ENCODE measurements at places on chromosomes 4 and X.

DNA sequence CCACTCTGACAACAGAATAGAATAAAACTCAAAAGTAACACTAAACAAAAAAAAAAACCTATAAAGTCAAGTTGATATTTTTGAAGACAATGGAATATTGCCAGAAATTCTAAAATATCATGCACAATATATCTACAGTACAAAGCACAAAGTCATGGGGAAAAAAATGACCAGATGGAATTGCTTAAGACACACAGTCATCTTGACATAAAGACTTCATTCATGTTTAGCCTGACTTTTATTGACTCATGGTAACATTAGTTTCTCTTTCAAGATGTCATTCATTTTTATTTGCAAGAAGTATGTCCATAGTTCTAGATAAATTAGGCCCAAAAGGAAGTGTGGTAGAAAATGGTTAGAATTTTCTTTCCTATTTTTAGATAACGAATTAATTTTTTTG lies 259.1 kb downstream of the CAMK2D start:
- no peak for DNase-seq

DNA sequence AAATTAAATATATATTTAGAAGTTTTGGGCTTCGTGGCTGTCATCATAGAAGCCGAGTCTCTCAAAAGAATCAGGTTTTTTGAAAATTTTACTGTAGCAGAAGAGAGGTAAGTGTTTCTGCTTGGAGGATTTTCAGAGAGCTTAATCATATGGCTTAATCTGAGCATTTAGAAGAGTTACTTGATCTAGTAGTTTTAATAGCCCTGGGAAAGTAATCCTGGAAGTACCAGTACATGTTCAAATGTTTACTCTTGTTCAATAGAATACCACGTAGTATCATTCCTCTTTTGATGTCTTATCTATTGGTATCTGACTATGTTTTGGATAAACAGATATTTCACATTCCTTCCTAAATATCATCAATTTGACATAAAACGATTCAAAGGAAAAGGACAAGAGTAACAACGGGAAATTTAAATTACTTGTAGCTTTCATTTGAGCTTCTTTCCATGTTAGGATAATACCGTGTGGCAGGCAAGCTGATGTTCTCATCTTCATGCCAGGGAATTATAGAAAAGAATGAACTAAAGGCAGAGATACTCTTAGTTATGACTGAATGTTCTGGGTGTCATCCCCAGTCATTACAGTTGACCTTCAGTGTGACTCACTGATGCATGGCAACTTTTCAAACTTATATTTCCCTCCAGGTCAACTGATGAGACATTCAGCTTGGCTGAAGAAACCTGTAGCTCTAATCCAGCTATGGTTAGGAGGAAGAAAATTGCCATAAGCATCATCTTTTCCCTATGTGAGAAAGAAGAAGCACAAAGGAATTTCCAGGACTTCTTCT lies 89.8 kb downstream of the FNIP2 start:
- no peak for DNase-seq

- DNase-seq = no peak
Measured at GRCh38 chrX:150446151-150446550, 83.0 kb downstream of the MAMLD1 start.

GRCh38 chr4:183670251-183670650 lies 11.2 kb downstream of the TRAPPC11 start:
- DNase-seq = no peak

DNA sequence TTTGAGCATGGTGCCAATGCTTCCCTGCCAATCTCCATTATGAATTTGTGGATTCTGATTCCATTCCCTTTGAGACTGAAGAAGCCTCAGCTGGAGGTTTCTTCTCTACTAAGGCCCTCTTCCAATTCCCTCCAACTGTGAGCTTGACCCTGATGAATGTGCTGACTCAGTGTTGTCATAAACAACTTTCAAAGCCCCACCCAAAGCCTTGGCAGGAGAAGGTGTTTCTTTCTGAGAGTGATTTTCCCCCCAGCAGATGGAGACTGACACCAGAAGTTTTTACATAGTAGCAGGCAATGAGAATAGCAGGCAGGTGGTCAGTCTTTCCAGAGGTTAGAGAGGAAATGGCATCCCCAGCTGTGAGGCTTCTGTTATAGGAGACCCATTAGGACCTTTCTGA lies 53.1 kb downstream of the OCRL start:
- DNase-seq = no peak

DNA sequence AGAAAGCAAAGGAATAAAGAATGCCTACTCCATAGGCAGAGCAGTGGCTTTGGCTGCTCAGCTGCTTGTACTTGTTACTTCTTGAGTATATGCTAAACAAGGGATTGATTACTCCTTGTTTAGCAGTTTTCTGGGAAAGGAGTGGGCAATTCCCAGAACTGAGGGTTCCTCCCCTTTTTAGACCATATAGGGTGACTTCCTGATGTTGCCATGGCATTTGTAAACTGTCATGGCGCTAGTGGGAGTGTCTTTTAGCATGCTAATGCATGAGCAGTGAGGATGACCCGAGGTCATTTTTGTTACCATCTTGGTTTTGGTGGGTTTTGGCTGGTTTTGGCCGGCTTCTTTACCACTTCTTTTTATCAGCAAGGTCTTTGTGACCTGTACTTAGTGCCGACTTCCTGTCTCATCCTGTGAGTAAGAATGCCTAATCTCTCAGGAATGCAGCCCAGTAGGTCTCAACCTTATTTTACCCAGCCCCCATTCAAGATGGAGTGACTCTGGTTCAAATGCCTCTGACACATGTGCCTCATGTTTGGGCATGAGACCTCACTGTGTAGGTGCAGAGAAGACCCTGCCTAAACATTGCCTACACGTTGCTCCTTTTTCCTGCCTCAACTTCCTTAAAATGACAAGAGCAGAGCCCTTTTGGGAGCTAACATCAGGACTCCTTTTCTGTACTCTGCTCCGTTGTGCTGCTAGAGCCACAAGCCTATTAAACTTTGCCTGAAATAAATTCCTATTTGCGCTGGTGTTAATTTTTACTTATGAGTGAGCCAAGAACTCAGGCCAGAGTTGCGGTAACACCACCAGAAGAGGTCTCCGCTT lies 21.0 kb upstream of the UBA6 start:
- peak; percentile 38 for DNase-seq

- DNase-seq = no peak
Measured at GRCh38 chr4:66794390-66795034, 750.8 kb downstream of the CENPC start.

- DNase-seq = no peak
Measured at GRCh38 chr4:151314479-151314878, 10.9 kb downstream of the SH3D19 start.

DNA sequence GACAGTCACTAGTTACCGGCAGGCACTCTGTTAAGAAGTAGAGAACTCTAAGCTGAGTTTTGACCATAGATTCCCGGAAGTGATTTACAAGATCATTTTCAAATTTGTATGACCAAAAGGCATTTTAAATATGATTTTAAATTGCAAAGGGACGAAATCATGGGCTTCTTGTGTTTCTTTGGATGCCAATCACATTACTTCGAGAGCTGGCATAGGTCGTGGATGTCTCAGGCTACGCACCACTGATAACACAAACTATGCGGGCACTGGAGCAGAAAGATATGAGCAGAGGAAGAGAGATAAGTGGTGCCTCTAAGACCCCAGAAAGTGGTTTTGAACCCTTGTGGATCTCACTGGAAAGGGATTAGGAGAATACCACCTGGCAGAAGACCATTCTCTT lies 294.2 kb upstream of the FTHL17 start:
- no peak for DNase-seq

DNA sequence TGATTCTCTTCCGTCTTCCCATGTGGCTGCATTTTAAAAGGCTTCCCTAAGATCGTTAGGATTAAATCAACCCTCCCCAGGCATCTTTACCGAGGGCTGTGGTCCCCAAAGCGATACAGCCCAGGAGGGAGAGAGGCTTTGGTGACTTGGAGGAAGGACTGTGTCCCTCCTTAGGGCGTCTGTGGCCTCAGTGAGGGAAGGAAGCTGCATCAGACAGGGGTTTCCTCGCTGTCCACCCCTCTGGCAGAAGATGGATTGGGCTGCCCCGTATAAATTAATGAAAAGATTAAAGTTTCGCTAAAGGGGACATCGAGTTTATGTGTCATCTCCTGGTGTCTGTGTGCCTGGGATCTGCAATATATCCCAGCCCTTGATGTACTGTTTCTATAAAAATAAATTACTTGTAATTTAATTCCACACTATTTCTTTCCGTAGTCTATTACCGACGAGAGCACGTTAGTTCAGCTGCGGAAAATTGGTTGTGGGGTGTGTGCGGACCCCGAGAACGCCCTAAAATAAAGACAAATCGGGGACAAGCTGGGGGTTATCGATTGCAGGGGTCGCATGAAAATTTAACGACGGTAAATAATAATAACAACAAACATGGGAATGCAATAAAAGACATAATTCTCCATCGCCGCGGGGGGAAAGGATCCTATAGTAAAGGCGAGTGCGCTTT lies 6.5 kb downstream of the SHOX start:
- no peak for DNase-seq

DNA sequence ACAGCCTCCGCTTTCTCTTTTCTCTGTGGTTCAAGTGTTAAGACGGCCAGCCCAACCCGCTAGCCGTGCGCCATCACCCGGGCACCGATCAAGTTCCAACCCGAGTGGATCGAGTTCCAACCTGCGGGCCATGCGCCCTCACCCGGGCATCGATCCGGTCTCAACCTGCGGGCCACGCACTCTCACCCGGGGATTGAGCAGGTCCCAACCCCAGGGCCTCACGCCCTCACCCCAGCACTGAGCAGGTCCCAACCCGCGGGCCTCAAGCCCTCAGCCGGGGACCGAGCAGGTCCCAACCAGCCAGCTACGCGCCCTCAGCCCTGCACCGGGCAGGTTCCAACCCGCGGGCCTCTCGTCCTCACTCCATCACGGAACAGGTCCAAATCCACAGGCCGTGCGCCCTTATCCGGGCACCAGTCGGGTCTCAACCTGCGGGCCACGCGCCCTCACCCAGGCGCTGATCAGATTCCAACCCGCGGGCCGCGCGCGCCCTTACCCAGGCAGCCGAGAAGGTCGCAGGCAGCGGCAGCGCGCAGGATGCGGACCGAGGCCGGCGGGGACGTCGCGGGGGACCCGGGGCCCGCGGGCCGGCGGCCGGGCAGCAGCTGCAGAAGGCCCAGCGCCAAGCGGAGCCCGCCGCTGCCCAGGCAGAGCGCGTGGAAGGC lies 443 bp downstream of the GPR143 start:
- peak; percentile 40 for DNase-seq

Measured in H9 (cell line).